NCI-H226 (cell line): ENCODE measurements at places on chromosomes 13 and 19.

DNA sequence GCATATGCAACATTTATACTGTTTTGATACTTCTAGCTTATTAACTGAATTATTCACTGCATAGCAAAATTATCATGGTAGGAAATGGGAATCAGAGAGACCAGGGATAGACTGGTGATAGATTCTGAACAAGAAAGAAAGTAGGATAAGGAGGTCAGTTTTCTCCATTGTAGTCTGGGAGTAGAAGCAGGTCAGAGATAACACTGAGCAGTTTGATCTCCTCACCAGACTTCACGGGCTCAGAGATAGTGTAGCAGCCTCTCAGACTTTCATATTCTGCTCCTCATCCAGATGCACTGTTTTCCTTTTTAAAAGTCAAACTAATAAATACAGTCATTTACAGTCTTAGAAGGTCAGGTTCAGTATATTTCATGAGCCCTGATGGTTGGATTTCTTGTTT lies 56.0 kb upstream of the MYO16 start:
- DNase-seq, result no peak

DNA sequence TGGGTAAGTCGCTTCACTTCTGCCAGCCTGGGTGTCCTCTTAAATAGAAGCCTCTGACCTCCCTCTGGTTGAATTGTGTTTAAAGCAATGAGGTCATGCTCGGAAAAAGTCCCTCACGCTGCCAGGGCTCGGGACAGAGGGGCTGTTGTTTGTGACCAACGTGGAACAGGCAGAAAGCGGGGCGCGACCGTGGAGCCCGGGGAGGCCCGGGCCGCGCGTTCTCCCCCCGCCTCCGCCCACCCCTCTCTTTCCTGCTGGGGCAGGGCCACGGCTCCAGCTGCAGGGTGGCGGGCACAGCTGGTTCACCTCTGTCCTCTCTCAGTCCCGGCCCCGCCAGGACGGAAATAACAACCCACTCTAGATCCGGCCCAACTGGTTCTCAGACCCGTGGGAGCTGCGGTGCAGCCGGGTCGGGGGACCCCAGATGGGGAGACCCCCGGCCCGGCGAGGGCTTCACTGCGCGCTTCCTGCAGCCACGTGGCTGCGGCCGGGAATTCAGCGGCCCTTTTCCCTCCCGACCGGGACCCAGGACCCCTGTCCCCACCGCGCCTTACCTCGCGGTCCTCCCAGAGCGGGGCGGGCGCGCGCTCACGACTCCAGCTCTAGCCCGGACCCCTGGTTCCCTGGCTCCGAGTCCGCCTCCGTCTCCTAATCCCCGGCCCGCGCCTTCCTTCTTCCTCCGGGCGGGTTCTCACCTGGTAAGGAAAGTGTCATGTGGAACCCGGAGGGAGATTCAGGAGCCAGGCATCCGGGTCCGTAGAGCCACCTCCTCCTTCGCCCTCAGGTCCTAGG lies 1.9 kb downstream of the CDC42EP5 start:
- no peak for DNase-seq

DNA sequence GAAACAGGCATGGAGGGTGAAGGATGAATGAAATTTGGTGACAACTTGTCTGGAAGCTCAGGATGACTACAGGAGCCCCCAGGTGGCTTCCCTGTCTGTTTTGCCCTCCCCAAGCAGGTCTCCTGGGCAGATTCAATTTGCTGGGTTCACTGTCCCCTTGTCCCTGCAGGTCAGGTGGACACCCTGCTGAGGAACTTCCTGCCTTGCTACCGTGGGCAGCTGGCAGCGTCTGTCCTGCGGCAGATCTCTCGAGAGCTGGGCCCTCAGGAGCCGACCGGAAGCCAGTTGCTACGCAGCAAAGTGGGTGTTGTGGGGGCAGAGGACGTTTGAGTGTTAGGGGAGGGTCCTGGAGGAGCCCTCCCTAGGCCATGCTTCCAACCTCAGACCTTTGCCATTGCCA lies 19.1 kb downstream of the PGLS start:
- no peak for DNase-seq

DNA sequence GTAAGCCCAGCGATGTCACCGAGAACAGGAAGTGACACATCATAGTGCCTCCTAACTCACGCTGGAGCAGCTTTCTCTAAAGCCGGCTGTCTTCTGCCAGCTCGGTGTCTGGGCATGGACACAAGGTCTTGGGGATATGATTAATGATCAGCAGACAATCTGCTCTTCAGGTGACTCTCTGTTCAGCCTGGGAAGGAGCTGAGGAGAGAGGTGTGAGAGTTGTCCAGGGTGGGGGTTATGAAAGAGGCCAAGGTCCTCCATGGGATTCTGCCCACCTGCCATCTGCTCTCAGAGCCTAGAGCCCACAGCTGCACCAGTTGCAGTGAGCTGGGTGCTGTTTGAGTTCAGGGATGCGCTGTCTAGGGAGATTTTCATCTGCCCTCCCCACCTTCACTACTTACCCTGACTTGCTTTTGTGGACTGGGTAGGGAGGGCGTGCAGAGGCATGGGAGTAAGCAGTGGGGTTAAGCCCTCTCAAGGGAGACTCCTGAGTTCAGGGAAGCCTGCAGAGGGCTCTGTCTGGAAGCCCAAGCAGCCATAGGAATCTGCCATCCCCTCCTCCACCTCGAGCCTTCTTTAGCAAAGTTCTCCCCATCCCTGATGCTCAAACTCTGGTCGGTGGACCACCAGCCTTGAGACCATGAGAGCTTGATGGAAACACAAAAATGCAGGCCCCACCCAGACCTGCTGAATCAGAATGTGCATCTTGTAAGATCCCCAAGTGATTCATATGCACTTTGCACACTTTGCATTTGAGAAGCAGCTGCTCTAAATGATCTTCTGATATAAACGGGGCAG lies 539.7 kb downstream of the RFC3 start:
- DNase-seq, result peak; percentile 9

DNA sequence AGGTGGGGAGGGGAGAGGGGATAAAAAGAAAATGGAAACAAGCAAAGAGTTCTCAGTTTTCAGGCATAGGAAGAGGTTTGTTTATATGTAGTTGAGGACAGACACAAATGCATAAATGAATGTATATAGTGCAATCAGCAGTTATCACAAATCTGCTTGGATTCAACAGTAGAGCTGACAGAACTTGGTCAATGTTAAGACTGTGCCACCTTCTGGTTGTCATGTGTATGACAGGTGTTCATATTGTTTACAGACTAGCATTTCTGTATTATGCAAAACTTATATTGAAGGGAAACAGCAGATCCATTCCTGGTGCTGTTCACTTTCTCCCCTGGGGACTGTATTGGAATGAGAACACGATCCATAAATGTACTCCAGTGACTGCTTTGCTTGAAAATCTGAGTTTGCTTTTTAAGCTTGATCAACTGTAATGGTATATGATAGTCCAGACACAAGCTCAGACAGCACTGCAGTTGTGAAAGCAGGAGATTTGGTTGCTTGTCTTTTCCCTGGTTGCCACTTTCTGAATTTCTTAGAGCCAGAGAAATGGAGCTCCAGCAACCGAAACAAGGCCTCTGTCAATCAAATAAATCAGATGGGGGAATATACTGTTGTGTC lies 319.5 kb upstream of the OBI1 start:
- DNase-seq, result peak; percentile 24

- DNase-seq, result no peak
These were observed 11.6 kb upstream of the CLDN10 start for GRCh38 chr13:95540888-95541287.

DNA sequence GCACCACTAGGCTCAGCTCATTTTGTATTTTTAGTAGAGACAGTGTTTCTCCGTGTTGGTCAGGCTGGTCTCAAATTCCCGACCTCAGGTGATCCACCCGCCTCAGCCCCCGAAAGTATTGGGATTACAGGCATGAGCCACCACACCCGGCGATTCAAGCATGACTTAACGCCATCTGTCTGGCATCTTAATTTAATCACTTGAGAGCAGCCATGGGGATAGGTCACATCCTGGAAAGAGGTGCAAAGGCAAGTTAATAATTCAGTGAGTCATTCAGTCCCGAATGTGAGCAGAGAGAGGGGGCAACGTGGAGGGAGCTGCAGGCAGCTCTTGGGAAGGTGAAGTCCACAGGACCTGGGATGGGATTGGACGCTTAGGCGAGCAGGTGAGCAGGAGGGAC lies 31.7 kb upstream of the USP29 start:
- DNase-seq, result no peak

GRCh38 chr19:12956446-12957388 lies at the start of gene GADD45GIP1:
Gene GADD45GIP1, minus strand, starts transcription at chr19:12957223. Its CDS starts 11 bp downstream, at chr19:12957212.
- DNase-seq, result peak; percentile 69
